CMK (cell line): ENCODE measurements at places on chromosomes 6 and 20.

DNA sequence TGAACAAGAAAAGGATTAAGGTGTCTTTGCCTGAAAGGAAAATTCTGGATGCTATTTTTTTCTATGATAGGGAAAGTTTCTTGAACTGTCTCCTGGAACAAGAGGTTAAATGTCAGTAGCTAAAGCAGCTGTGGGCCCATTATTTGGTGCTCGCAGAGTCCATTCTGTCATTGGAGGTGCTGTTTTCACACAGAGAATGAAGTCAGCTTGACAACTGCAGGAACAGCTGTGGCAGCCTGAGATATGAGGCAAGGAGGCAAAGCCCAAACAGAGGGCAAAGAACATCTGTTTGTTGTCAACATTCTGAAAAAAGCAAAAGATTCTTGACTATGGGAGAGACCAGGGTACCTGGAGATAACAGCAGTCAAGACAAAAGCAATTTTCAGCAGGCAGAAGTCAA is 548.2 kb downstream of the KIF16B start:
- no peak for DNase-seq

GRCh38 chr6:31879143-31879542 is 346 bp upstream of the SLC44A4 start:
- no peak for DNase-seq

DNA sequence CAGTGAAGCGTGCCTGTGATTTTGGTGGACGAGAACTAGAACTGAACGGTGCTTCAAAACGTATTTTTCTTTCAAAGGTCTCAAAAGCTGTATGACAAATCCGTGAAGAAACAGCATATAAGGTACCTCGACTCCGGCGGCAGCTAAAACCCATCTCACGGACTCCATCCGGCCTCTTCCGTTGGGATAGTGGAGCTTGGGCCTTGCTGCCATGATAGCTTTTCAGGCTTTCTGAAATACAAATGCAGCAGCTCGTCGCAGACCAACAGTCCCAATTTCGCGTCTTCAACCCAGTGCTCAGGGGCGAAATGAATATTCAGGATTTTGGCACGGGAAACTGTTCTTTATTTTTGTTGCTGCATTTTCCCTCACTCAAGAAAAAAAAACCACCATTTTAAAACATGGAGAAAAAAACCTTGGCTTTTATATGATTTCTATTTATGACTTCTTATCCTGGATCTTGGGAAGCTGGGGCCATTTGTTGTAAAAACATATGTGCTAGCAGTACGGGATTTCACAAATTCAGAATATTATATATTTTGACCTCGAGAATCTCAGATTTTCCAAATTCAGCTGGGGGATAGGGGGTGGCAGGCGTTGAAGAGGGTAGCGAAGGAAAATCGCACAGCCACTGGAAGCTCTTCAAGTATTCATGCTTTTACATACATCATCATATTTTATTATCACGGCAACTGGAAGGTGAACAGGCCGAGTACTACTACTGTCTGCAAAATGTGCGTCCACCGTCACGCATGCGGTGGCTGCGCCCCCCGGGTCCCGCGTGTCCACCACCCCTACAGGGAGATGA is 849 bp downstream of the GSTA4 start:
- DNase-seq: no peak

GRCh38 chr20:48012401-48012974 is 227.2 kb upstream of the SULF2 start:
- DNase-seq: no peak

DNA sequence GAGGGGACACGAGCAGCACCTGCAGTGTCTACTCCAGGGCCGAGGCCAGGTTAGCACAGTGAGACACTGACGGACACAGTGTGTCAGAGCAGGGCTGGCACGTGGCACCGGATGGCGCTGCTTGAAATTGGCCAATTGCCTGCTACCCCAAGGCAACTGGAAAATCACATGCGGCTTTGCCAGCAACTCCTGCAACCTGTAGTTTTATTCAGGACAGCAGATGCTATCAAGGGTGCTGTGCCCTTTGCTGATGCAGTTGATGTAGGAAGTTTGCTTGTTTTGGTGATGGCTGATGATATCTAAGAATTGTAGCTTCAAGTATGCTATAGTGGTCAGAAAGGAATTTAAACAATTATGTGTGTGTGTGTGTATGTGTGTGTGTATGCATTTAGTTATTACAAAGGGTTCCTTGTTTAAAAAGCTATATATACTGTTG is 25.9 kb downstream of the RIN2 start:
- DNase-seq: no peak
